ENCODE measurements at places on chromosomes 12 and 14.

DNA sequence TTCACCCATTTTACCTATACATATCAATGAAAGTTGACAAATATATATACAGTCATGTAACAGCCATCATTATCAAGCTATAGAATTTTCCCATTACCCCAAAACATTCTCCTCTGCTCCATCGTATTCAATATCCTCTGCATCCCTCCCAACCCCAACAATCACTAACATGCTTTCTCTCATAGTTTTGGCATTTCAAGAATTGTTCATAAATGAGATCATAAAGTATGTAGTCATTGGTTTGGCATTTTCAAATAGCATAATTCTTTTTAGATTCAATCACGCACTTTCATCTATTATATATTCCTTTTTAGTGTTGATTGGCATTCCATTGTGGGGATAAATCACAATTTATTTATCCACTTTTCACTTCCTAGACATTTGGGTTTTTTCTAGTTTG lies 866.0 kb upstream of the TMEM132C start:
- no peak for DNase-seq

- DNase-seq: no peak
These were observed 275.9 kb downstream of the FBXL14 start for GRCh38 chr12:1318327-1319031.

GRCh38 chr12:25332143-25332542 lies 81.4 kb upstream of the KRAS start:
- DNase-seq: no peak

DNA sequence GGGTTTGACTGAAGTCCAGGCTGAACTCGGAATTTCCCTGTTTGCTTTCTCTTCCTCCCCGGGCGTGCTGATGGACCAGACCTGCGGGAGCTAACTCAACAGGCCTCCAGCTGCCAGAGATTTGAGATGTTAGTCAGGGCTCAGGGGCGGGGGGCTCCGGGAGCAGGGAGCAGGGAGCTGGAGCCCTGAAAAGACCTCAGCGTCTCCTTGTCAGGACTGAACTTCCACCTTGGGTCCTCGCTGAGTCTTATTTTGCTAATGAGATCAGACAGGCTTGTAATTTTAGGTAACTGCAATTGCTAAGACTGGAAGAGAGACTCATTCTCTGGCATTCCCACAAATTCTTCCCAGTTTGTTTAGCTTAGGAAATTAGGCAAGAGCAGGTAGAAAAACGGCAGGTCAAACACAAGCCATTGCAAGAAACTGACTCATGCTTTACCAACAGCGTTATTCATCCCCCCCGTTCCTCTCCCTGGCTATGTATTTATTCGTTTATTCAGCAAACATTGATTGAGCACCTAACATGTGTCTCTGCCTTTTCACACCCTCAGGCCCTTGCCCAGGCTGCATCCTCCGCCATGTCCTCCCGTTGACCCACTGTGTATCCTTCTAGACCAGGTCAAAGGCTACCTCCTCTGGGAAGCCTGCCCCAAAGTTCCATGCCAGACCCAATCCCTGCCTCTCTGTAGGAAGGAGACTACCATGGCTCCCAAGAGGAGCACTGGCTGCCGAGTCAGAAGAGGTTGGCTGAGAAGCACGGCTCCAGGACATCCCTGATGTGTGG lies 80.4 kb upstream of the DIO3 start:
- no peak for DNase-seq

- no peak for DNase-seq
These were observed 19.5 kb upstream of the MEG3 start for GRCh38 chr14:100806386-100806785.

DNA sequence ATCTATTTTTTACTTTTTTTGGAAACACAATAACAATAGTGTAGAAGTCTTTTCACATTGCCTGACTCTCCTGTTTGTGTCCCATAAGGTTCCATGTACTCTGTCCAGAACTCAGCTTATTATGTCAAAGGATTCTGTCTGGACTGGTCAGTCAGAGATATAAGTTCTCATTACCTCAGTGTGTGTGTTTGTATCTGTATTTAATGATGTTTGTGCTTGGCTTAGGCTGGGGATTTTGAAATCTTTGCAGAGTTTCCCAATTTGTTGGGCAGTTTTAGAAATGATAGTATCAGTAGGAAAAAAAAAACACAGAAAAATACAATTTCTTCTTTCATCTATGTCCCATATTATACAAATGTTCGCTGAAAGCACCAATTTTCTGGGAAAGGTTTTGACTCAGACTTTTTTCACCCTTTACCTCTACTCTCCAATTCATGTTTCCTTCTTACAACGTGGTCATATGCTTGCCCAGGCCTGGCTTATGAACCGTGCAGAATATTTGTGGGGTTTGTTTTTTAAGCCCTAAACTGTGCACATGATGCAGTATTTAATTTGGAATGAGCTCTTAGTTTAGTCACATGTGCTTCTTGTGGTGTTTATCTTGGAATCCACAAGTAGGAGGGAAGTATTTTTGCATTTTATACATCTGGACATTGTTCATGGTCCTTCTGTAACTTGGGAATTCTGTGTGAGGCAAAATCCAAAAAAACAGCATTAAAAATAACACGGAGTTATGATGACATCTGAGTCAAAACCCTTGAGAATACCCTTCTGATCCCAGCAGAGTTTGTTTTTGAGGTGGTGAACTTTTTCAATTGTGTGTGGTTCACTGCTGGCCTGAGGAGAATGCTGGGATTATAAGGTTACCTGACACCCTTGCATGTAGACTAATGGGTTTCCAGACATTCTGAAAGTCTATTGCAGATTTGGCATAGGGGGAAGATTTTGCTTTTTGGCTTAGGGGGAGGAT lies 121.2 kb downstream of the RAD51B start:
- no peak for DNase-seq
